H1 (cell line): ENCODE measurements at places on chromosomes 16 and 17. TPM values are rescaled to one million over a fixed set of nuclear protein-coding genes. Genes with fewer than 3 reads are reported as not detected.

DNA sequence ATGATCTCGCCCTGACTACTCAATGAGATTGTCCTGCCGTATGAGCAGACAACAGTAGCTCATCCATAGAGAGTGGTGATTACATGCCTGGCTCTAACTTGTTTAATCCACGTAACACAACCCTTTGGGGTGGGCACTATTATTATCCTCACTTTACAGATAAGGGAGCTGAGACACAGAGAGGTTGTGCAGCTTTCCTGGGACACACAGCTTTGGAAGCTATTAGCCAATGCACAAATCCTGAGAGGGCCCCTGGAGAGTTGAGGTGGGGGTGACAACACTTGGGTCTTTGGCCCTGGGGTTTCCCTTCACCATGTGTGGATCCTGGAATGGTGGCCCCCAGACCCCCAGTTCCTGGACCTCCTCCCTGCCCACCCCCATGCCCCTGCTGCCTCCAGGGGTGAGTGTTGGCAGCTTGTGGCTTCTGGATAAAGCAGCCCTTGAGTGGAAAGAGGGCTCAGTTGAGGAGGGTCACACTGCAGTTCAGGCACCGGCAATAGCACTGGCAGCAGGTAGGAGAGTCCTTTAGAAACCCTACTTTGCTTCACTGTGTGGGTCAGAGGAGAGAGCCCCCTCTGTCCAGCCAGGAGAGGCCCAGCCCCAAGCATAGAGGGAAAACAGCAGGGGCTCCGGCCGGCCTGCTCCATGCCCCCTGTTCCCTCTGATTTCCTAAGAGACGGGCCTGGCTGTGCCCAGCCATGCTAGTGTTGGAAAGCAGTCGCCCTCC, 230.7 kb downstream of the KATNIP start:
- no peak overlapping the region for H3K27ac ChIP-seq
- no peak for DNase-seq
- no peak overlapping the region for H3K4me3 ChIP-seq
- 0 out of 2 replicates have a peak, but pooled peaks cover 1% of the 10 kb centered on the region for H3K4me1 ChIP-seq
- no peaks in the 10 kb centered on the region for H3K36me3 ChIP-seq
- no peaks in the 10 kb centered on the region for H3K27me3 ChIP-seq

The ARL17B gene
- total RNA-seq = 18.7 and 21.6 TPM in 2 replicates

The WNK4 gene
- total RNA-seq = 1.2 and 1.7 TPM in 2 replicates

DNA sequence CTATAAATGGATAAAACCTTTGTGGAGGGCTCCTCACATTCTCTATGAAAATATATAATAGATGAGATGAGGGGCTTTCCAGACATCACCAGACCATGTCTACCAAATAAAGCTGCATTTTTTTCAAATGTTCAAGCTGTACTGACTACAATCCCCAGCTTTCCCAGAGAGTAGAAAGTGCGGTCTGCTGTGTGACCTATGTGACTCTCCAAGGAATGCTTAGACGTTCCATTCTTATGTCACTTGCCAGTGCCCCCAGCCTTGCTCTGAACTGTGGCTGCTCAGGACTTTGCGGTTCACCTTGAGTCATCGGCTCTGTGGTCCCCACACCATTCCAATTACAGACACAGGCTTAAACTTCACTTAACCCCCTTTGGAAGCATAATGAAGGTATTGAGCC, 47.8 kb upstream of the SCNN1B start:
- H3K27me3 ChIP-seq = no peaks in the 10 kb centered on the region
- H3K4me3 ChIP-seq = no peak overlapping the region
- DNase-seq = no peak
- H3K27ac ChIP-seq = no peak overlapping the region

DNA sequence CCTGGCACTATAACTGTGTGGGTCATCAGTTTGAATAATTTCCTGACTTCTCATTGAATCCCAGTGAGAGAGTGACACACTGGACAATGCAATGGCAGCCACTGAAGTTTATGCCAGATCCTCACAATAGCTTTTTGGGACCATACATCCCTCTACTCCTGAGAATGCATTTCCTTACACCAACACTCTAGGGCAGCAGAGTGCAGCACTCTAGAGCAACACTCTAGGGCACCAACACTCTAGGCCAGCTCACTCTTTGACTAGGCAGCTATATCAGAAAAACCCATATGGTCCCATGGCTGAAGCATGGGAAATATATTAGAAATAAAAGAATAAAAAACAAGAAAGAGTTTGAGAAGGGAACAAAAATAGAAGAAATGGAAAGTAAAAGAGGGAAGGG, 309.2 kb downstream of the MAP2K6 start:
- no peak overlapping the region for H3K4me3 ChIP-seq
- no peak overlapping the region for H3K27ac ChIP-seq
- H3K36me3 ChIP-seq = no peaks in the 10 kb centered on the region
- no peaks in the 10 kb centered on the region for H3K27me3 ChIP-seq
- H3K4me1 ChIP-seq = no peaks in the 10 kb centered on the region

DNA sequence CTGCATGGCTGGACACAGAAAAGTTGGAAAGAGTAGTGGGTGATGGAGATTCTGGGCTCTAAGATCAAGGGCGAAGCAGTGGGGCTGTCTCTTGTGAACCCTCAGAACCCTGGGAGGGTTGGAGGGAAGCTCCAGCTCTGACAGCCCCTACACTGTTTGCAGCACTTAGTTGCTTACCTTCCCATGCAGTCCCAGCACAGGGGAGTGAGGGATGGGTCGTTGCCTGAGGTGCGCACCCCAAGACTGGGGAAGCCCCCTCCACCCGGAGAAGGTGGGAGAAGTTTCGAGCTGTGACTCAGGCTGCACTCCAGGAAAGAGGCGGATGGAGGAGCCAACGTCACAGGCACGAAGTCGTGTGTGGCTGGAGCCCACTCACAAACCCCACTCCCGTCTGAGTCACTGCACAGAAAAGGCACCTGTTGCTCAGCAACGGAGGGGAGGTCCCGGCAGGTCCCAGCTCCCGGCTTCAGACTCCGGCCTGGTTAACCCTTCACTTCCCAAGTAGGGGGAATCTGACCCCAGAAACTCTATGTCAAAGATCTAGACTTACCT, 60.1 kb downstream of the AIPL1 start:
- DNase-seq = no peak
- no peak overlapping the region for H3K27ac ChIP-seq
- H3K4me3 ChIP-seq = peak overlapping the region; percentile 29; the same call in 1 of the 2 replicates
- peaks cover 6% of the 10 kb centered on the region; the same call in 1 of the 2 replicates for H3K4me1 ChIP-seq
- no peaks in the 10 kb centered on the region for H3K36me3 ChIP-seq

DNA sequence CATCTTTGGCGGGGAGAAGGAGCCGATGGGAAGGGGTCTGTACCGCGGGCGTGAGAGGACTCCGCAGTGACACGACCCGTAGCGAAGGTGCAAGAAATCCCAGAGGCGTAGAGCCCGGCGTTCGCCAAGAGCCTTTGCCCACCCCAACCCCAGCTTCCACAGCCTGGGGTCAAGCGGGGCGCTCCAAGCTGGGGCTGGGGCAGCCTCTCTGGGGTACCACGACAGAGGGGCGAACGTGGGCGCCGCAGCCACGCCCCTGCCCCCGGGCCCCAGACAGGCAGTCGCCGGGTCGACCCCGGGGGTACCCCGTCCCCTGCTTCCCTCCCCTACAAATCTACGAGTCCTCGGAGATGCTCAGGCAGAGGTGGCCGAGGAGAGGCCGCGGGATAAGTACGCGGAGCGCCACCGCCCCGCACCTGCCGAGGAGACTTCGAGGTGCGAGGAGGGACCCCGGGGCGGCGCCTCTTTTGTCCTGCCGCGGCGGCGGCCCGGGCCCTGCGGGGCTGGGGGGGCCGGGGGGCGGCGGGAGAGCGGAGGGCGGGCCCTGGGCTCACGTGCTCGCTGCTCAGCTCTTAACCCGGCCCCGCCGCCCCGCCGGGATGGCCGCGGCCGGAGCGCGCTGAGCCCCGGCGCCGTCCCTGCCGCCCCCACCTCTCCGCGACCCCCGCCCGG, at the start of gene ADAM11:
Gene ADAM11 (plus strand): TSS at position 575 of the 672 bp plus-strand sequence. CDS start 212 bp downstream, outside the sequence.
- peak within 1 kb of the TSS; percentile 68 for H3K4me3 ChIP-seq
- no peak within 1 kb of the TSS for H3K27ac ChIP-seq
- H3K36me3 ChIP-seq = no peaks in the 10 kb centered on the region
- H3K27me3 ChIP-seq = peaks cover 40% of the 10 kb centered on the region
- peaks cover 7% of the 10 kb centered on the region; the same call in 1 of the 2 replicates for H3K4me1 ChIP-seq

The ACOX1 gene
- total RNA-seq = 27.4 and 30.4 TPM in 2 replicates

The KCNH6 gene
- 1.8 TPM in 2 replicates for total RNA-seq

GRCh38 chr16:75322740-75323139, 71.3 kb upstream of the BCAR1 start:
- no peaks in the 10 kb centered on the region for H3K27me3 ChIP-seq
- no peaks in the 10 kb centered on the region for H3K36me3 ChIP-seq
- H3K4me1 ChIP-seq = no peaks in the 10 kb centered on the region
- no peak overlapping the region for H3K4me3 ChIP-seq
- no peak overlapping the region for H3K27ac ChIP-seq

DNA sequence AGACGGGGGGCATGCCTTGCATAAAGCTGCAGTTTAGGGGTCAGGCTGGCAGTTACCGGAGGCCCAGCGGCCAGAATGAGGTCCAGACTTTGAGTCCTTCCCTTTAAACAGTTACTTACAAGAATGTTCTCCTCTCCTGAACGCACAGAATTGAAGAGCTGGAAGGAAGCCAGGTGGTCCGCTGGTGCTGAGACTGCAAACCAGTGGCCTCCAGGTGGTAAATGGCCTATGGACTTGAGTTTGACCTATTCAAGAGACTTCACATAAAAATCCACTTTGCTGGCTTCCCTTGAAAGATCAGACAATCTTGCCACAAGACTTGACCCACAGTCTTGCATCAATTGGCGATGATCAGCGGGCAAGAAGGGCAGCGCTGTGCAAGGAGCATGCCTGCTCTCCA, 14.7 kb upstream of the SEZ6 start:
- no peaks in the 10 kb centered on the region; the same call in 1 of the 2 replicates for H3K27me3 ChIP-seq
- H3K4me1 ChIP-seq = peaks cover 28% of the 10 kb centered on the region
- H3K27ac ChIP-seq = no peak overlapping the region
- H3K36me3 ChIP-seq = no peaks in the 10 kb centered on the region
- no peak for DNase-seq

The EMC6 gene
- total RNA-seq = 81.5 and 86.5 TPM in 2 replicates

- H3K36me3 ChIP-seq = no peaks in the 10 kb centered on the region
- no peaks in the 10 kb centered on the region for H3K4me1 ChIP-seq
- H3K27ac ChIP-seq = no peak overlapping the region
- no peak overlapping the region for H3K4me3 ChIP-seq
- no peak for DNase-seq
Measured at GRCh38 chr17:69018022-69018615, 42.6 kb downstream of the ABCA9 start.

The FOXF1 gene
- not detected in 2 replicates for total RNA-seq

DNA sequence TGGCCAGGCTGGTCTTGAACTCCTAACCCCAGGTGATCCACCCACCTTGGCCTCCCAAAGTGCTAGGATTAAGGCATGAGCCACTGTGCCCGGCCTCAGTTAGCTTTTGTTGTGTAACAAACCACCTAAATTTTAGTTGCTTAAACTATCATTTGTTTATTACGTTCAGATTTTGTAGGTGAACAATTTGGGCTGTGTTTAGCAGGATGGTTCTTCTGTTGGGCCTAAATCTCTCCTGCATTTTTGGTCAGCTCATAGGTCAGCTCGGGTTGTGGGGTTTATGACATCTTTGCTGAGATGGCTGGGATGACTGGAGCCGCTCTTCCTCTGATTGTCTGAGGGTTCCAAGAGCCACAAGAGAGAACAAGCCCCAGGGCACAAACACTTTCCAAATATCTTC, 21.1 kb upstream of the NLRP1 start:
- no peak overlapping the region for H3K4me3 ChIP-seq
- no peaks in the 10 kb centered on the region for H3K36me3 ChIP-seq
- no peaks in the 10 kb centered on the region for H3K4me1 ChIP-seq
- DNase-seq = no peak
- H3K27ac ChIP-seq = no peak overlapping the region

GRCh38 chr17:36705874-36706731, 104.7 kb downstream of the MRM1 start:
- no peaks in the 10 kb centered on the region for H3K36me3 ChIP-seq
- H3K27ac ChIP-seq = no peak overlapping the region
- no peak for DNase-seq

DNA sequence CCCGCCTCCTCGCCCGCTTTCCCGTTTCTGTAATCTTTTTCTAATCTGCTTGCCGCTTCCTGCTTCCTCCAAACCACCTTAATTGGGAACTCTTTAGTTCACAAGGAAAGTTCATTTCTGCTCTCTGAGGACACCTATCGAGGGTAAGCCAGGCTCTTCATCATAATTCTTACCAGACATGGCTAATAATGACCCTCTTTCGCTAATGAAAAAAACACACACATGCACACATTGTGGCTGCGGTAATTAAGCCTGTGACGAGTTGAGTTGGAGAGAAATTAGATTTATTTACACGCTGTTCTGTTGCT, 100.6 kb downstream of the ZNF423 start:
- no peaks in the 10 kb centered on the region for H3K36me3 ChIP-seq
- H3K4me3 ChIP-seq = no peak overlapping the region
- peak overlapping the region; percentile 35; the same call in 1 of the 2 replicates for H3K27ac ChIP-seq

GRCh38 chr17:78779850-78780249, 2.2 kb downstream of the CYTH1 start:
- H3K4me1 ChIP-seq = no peaks in the 10 kb centered on the region; the same call in 1 of the 2 replicates
- no peak overlapping the region for H3K4me3 ChIP-seq
- no peak overlapping the region for H3K27ac ChIP-seq
- H3K36me3 ChIP-seq = no peaks in the 10 kb centered on the region

The ST6GALNAC2 gene
- total RNA-seq = not detected in 2 replicates

- H3K4me3 ChIP-seq = no peak overlapping the region
- no peaks in the 10 kb centered on the region for H3K27me3 ChIP-seq
- H3K36me3 ChIP-seq = no peaks in the 10 kb centered on the region
Measured at GRCh38 chr16:58448890-58449289, 51.1 kb upstream of the NDRG4 start.

GRCh38 chr16:89131783-89132182, 38.1 kb downstream of the ACSF3 start:
- H3K4me3 ChIP-seq = no peak overlapping the region
- DNase-seq = no peak
- no peak overlapping the region for H3K27ac ChIP-seq
- no peaks in the 10 kb centered on the region for H3K4me1 ChIP-seq
- peaks cover 13% of the 10 kb centered on the region; the same call in 1 of the 2 replicates for H3K36me3 ChIP-seq

GRCh38 chr16:67967958-67968399, 458 bp downstream of the SLC12A4 start:
- peak overlapping the region; percentile 62 for H3K4me3 ChIP-seq
- no peaks in the 10 kb centered on the region for H3K27me3 ChIP-seq
- H3K36me3 ChIP-seq = peaks cover 2% of the 10 kb centered on the region; the same call in 1 of the 2 replicates
- no peak overlapping the region for H3K27ac ChIP-seq

- H3K36me3 ChIP-seq = no peaks in the 10 kb centered on the region
- no peaks in the 10 kb centered on the region for H3K27me3 ChIP-seq
- no peaks in the 10 kb centered on the region for H3K4me1 ChIP-seq
Measured at GRCh38 chr17:72525225-72526015, 404.6 kb downstream of the SOX9 start.

GRCh38 chr17:49108318-49108717, 24.3 kb upstream of the B4GALNT2 start:
- no peak overlapping the region for H3K4me3 ChIP-seq
- H3K4me1 ChIP-seq = peaks cover 4% of the 10 kb centered on the region
- no peaks in the 10 kb centered on the region for H3K27me3 ChIP-seq
- no peak overlapping the region for H3K27ac ChIP-seq
- no peak for DNase-seq

The IL34 gene
- 4.0 and 4.6 TPM in 2 replicates for total RNA-seq
